Putamen (tissue), 1 donor: ENCODE measurements at places on chromosomes 7 and 10.

DNA sequence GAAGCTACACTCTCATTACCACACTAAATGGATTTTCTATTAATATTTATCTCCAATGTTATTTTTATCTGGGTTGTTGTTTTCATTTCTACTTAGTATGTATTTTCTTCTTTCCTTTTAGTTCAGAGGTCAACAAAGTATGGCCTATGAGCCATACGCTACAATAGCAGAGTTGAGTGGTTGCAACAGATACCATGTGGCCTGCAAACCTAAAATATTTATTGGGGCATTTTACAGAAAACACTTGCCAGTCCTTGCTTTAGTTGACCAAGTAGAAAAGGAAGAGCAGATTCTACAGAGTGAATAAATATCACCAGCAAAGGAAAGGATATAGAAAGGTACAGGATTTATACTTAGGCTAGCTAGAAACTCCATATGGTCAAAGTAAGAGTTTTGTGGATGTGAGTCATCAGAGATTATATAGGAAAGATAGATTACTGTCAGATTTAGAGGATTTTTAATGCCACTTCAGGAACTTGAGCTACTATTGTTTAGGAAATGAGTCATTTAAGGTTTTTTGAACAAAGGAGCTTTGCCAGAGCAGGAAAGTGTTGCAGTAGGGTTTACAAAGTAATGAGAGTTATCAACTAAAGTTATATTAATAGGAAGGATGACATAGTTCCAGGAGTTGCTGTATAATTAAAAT is 323.3 kb upstream of the KAT6B start:
- DNase-seq = peak; percentile 18

DNA sequence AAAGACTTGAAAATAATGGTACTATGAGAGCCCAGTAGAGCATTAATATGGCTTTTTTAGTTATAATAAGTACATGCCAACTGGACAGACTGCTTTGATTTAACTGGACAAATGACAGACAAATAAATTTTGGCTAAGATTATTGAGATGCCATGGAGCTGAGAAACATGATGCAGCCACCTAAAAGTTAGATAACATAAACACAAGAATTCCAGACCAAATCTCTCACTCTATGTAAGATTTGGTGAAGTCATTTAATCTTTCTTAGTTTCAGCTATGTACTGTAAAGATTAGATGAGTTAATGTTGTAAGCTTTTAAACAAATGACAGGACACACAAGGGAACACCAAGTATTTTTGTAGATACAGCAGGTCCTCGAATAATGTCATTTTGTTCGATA is 118.2 kb downstream of the CACNA2D1 start:
- DNase-seq = no peak

- no peak for DNase-seq
These were observed 532.2 kb upstream of the STEAP1 start for GRCh38 chr7:89621925-89622641.

DNA sequence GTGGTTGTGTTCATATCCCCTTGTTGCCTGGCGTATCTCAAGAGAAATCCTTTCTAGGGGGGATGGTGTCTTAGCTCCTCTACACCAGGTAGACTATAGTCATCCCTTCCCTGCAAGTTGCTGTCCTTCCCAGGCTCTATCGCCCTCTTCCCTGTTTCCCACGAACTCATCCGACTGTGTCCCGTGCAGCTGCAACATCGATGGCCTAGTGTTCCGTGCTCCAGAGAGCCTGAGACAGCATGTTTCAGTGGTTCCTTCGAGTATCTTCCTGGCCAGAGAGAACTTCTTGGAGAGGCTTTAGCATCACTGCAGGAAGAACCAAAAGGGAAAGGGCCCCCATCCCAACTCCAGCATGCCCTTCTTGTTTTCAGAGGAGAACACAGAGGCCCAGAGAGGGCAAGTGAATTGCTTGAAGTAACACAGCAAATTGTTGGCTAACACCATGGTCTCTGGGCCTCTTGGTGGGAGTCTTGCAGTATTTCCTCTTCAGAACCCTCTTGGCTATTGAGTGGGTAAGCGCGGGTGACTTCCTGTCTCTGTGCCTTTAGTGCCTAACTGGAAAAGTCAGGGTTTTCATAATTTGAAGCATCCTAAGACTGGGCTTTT is 162.9 kb downstream of the RGS10 start:
- DNase-seq = no peak

- DNase-seq = peak; percentile 62
These were observed 3.2 kb upstream of the LAT2 start for GRCh38 chr7:74206589-74207120.

- no peak for DNase-seq
These were observed 54.9 kb upstream of the ZMIZ2 start for GRCh38 chr7:44693641-44694313.

- DNase-seq = no peak
These were observed 45.4 kb downstream of the ASB13 start for GRCh38 chr10:5620966-5621365.

- DNase-seq = no peak
These were observed 44.0 kb upstream of the VDAC2 start for GRCh38 chr10:75166623-75166972.

- DNase-seq = no peak
These were observed 72.1 kb downstream of the ITGB8 start for GRCh38 chr7:20402747-20403230.

DNA sequence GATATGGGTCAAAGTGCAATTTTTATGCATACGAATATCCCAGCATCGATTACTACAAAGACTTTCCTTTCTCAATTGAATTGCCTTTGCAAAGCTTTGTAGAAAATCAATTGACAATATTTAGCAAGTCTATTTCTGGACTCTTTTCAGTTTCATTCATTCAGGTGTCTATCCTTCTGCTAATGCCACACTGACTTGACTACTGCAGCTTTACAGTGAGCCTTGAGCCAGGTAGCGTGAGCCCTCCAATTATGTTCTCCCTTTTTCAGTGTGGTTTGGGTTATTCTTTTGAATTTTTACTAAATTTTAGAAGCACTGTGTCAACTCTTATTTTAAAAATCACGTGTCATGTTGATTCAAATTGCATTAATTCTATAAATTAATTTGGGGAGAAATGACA is 19.5 kb upstream of the AKR1E2 start:
- DNase-seq = no peak
